ENCODE measurements at places on chromosomes 1 and 21. TPM values are rescaled to one million over a fixed set of nuclear protein-coding genes. Genes with fewer than 3 reads are reported as not detected.

DNA sequence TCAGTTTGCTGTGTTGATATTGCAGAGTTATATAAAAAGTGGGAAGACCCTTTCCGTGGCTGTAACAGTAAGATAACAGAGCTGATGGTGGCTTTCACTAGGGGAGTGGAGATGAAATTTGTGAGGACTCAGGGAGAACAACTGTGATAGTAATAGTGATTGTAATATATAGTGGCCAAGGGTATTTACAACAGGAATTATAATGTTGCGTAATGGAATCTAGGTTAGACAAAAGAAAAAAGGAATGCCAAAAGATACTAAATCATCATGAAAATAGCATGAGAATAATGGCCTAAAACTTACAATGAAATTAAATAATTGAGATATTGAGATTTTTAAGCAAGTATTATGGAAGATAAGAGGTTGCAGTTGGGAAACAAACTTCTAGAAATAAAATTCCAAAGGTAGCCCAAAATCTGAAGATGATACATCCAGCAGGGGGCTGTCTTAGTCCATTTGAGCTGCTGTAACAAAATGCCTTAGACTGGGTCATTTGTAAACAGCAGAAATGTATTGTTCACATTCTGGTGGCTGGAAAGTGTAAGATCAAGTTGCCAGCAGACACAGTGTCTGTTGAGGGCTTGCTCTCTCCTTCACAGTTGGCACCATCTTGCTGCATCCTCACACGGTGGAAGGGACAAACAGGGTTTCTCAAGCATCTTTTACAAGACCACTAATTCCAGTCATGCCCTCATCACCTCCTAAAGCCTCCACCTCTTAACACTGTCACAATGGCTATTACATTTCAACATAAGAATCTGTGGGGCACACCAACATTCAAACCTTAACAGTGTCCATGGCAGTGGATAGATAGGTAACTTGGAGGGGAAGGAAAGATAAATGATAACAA, 711.2 kb downstream of the MRPL39 start:
- H3K4me1 ChIP-seq, result no peaks in the 10 kb centered on the region
- DNase-seq, result no peak
- H3K27ac ChIP-seq, result no peak overlapping the region
- H3K27me3 ChIP-seq, result no peaks in the 10 kb centered on the region
- H3K36me3 ChIP-seq, result no peaks in the 10 kb centered on the region

- peaks cover 12% of the 10 kb centered on the region for H3K27me3 ChIP-seq
- H3K36me3 ChIP-seq, result no peaks in the 10 kb centered on the region
- H3K4me1 ChIP-seq, result peaks cover 3% of the 10 kb centered on the region
- DNase-seq, result no peak
- no peak overlapping the region for H3K4me3 ChIP-seq
Measured at GRCh38 chr1:48109390-48110013, 112.3 kb upstream of the TRABD2B start.

The AMY1A gene
- total RNA-seq, result not detected

The SMCP gene
- total RNA-seq, result not detected

The CAMTA1 gene
- 64.7 TPM for total RNA-seq

The ERRFI1 gene
- 1.5 TPM for total RNA-seq

- no peak for DNase-seq
- H3K4me1 ChIP-seq, result no peaks in the 10 kb centered on the region
- no peaks in the 10 kb centered on the region for H3K27me3 ChIP-seq
- no peak overlapping the region for H3K27ac ChIP-seq
- no peaks in the 10 kb centered on the region for H3K36me3 ChIP-seq
Measured at GRCh38 chr21:17725339-17725738, 93.8 kb downstream of the C21orf91 start.

DNA sequence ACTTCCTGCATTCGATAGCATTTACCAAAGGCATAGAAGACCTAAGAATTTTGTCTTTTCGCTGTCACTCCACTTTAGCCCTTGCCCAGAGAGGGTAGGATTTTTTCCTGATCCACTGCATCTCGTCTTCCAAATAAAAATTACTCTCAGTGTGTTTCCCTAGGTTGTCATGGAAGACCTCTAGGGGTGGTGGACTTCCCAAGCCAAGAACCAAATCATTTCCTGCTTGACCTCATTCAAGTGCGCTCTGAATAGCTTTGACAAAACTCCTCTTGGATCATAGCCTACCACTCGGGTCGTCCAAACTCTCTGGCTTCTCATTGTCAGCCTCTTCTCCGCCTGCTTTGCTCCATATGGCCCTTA, 431 bp upstream of the C1orf52 start:
- peaks cover 27% of the 10 kb centered on the region for H3K36me3 ChIP-seq
- DNase-seq, result no peak
- H3K27me3 ChIP-seq, result no peaks in the 10 kb centered on the region
- H3K4me3 ChIP-seq, result peak overlapping the region; percentile 97

DNA sequence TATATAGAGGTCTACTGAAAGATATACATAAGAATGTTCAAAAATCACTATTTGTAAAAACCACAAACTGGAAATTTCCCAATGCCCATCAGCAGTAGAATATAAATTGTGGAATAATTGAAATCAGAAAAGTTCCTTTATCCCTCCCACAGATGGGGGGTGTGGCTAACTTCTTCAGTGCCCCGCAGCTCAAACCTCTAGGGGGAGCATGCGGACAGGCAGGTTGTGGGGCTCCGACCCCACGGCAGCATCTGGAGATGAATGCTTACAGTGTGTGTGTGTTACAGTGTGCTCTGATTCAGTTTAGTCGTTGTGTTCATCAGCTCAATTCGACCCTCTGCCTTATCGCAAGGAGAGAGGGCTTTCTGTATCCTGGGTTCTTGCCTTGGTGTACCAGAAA, 262.1 kb upstream of the LRRC7 start:
- no peak for DNase-seq
- H3K27ac ChIP-seq, result no peak overlapping the region
- H3K4me3 ChIP-seq, result no peak overlapping the region
- H3K36me3 ChIP-seq, result no peaks in the 10 kb centered on the region
- H3K4me1 ChIP-seq, result no peaks in the 10 kb centered on the region

GRCh38 chr1:192577145-192578140, 1.9 kb downstream of the RGS1 start:
- no peaks in the 10 kb centered on the region for H3K27me3 ChIP-seq
- DNase-seq, result no peak
- peaks cover 35% of the 10 kb centered on the region for H3K36me3 ChIP-seq
- peak overlapping the region; percentile 84 for H3K4me3 ChIP-seq
- H3K27ac ChIP-seq, result peak overlapping the region; percentile 90

DNA sequence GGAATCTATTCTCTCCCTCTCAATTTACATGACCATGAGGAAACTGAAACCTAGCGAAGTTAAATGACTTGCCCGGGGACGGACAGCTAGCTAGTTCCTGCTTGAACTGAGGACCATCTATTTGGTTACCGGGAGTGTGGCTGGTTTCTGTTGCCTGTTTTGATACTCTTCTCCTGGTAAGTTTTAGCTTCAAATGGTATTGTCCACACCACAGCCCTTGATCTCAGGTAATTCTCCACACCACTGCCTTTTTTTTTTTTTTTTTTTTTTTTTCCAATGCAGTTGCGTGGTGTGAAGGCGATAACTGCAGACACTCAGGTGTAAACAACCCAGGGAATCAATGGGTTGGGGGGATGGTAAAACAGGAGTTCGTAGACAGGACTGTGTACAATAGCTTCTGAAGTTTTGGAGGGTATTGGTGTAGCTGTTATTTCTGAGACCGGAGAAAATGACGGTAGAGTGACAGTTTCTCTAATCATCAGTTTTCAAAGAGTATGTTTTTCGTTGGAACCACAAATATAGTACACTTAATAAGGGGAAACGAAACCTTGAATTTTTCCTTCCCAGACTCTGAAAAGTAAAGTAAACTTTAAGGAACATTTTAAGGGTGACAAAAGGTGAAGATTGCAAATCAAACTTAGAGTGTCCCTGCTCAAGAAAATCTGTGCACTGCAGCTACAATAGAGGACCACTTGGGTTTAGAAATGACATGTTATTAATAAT, 125.3 kb upstream of the CACYBP start:
- H3K4me1 ChIP-seq, result peaks cover 27% of the 10 kb centered on the region
- peak overlapping the region; percentile 54 for H3K4me3 ChIP-seq
- H3K36me3 ChIP-seq, result peaks cover 3% of the 10 kb centered on the region
- DNase-seq, result peak; percentile 15

DNA sequence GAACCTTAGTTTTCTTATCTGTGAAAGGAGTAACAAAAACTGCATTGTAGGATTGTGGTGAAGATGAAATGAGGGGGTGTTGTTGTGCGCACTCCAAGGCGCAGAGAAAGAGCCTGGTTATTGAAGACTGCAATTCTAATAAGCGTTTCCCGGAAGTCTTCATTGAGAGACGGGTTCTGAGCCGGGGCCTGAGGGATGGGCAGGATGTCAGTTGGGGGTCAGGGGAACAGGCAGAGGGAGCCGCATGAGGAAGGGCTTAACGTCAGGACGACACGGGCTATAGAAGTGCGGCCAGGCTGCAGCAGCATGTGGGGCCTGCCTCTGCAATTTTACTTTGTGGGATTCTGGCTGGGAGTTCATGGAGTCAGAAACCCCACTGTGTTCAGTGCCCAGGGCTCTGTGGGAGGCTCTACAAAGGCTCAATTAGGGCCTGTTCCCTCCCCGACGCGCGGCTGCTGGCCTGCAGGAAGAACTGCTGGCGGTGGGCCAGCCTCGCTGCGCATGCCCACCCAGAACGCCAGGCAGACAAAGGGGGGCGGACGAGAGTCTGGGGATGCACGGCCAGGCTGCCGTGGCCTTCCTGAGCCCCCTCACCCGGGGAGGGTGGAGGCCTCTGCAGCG, 20.7 kb downstream of the TRIM62 start:
- H3K27ac ChIP-seq, result no peak overlapping the region
- H3K27me3 ChIP-seq, result no peaks in the 10 kb centered on the region
- no peak for DNase-seq
- no peaks in the 10 kb centered on the region for H3K4me1 ChIP-seq

The KIF17 gene
- total RNA-seq, result not detected

The FCRL6 gene
- total RNA-seq, result not detected

DNA sequence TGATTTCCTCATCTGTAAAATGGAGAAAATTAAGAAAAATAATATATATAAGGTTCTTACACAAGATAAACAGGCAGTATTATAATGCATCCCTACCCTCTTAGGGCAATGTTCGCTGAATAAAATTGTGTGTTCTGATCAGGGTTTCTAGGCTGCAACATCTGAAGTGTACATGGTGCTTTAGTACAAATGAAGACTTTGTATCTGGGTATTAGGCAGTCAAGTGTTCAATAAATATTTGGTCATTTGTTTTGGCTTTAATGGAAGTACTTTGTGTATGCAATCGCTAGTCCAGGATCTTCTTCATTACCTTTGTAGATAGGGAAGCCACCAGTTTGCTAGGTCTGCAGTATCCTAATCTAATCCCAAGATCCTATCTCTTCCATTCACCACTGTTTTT, 28.1 kb downstream of the DNASE2B start:
- no peak overlapping the region for H3K27ac ChIP-seq
- no peaks in the 10 kb centered on the region for H3K36me3 ChIP-seq
- peaks cover 3% of the 10 kb centered on the region for H3K27me3 ChIP-seq
- DNase-seq, result no peak

DNA sequence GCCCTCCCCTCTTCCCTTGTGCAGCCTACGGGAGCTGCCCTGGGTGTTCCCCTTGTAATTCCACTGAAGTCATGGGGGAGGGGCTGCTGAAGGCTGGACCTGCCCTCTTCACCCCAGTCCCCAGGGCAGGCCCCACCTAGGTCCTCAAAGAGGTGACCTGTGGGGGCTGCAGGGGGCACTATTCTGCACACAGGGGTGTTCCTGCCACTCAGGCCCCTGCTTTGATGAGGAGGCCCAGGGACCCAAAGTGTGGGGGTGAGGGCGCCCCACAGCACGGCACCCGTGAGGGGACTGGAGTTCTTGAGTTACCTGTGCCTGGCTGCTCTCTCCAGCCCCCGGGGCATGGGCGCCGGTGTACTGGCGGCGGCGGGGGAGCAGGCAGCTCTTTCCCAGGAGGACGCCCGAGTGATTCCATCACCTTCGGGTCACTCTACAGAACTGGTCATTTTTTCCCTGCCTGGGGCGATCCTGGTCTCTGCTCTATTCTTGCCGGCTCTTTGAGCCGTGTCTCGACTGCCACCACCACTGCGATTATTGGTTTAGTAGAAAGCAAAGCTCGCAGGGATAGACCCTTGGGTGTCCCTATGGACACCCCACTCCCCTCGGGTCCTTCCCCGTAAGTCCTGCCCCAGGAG, 6.9 kb upstream of the PRDM16 start:
- no peak for DNase-seq
- no peak overlapping the region for H3K27ac ChIP-seq
- H3K27me3 ChIP-seq, result peaks cover 4% of the 10 kb centered on the region
- no peak overlapping the region for H3K4me3 ChIP-seq
- no peaks in the 10 kb centered on the region for H3K36me3 ChIP-seq

DNA sequence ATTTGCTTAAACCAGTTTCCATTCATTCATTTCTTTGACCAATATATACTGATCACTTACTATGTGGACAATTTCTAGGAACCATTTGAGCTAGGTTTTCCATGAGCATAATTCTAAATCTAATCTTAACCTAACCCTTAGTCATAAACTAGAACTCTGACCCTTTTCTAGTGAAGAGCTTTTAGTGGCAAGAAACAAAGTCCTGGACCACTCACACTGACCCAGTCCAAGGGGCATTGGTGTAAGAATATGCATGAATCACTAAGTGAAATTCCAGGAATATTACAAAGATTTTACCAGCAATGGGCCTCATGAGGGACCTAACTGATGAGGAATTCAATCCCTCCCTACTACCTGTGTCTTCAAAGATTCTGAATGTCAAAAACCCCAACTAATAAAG, 40.6 kb upstream of the SLC2A1 start:
- H3K36me3 ChIP-seq, result no peaks in the 10 kb centered on the region
- no peak overlapping the region for H3K27ac ChIP-seq
- H3K4me3 ChIP-seq, result no peak overlapping the region
- no peaks in the 10 kb centered on the region for H3K4me1 ChIP-seq
- DNase-seq, result no peak

The SPATA6 gene
- 1.9 TPM for total RNA-seq

DNA sequence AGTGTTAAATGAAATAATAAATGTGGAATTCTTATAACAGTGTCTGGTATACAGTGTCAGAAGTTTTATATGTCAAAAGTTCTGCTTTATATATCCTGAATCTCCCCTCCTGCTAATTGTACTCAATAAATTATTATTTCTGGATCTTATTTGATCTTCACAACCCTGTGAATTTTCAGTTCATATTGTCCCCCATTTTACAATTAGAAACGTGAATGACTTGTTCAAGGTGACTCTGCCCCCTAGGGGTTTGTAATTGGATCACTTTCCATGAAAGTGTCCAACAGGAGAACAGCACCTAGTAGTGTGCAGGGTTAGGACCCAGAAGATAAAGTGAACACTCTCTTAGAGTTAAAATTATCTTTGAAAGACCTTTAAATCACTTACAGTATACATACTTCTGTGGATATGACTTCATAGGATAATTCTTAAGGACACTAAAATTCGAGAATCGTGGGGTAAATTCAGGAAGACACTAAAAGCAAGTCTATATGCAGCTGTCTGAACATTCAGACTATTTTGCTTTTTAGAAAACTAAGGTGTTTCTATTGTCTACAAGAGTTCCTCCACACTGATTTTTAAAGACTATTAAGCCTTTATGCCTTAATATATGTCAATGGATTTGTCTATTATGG, 4.5 kb upstream of the DDR2 start:
- no peak overlapping the region for H3K27ac ChIP-seq
- H3K36me3 ChIP-seq, result no peaks in the 10 kb centered on the region
- H3K27me3 ChIP-seq, result peaks cover 6% of the 10 kb centered on the region
- peaks cover 6% of the 10 kb centered on the region for H3K4me1 ChIP-seq
